ENCODE measurements at places on chromosomes 13 and 19.

DNA sequence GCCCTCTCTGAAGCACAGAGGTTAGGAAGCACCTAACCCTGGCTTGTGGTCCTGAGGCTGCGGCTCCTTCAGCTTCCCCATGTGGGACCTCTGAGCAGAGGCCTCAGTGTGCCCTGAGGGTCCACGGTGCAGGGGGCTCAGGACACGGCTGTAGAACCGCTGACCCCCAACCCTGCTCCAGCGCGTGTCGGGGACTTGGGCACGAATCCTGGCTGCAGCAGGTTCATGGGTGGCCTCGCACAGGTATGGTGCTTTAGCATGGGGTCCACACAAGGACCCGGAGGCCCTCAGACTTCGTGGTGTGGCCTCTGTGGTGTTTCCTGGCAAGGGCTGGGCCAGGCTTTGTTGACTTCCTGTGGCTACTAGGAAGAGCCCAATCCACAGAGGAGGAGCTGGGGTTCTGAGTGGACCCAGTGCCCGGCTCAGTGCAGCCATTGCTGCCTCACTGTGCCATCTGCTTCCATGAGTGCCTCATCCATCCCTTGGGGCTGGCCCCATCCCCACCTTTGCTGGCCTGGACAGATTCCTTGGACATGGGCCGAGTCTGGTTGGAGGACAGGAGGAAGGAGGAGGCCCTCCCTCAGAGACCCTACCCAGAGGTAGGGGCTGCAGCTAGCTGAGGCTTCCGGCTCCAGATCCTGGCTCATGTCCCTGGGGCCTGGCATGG lies 24.5 kb downstream of the ZBTB7A start:
- DNase-seq: no peak

DNA sequence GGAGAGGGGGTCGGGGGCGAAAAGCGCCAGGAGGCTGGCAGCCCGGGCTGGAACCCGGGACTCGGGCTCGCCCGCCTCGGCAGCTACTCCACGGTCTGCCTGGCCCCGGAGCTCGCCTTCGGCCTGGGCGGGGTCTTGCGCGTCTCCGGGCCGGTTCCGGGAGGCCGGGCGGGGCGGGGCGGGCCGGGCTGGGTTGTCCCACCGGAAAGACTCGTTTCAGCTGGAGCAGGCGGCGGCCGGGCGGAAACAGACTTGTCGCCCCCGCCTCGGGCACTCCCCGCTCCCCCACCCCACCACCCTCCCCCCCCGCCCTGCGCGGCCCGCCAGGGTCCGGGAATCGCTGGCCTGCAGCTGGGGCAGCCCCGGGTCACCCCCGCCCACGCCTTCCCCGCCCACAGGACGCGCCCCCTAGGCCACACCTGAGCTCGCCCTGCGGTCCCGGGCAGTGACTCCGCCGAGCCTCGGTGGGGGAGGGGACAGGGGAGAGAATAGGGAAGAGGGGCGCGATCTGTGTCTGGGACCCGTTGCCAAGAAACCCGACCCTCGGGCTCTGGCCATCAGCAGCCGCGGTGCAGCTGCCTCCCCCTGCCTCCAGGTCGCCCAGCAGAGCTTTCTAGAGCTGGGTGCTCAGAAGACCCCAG lies 109.4 kb downstream of the KCTD15 start:
- DNase-seq: peak; percentile 20

GRCh38 chr13:74930402-74931165 lies 551.4 kb downstream of the TBC1D4 start:
- peak; percentile 64 for DNase-seq

GRCh38 chr19:53992211-53992610 lies 774 bp downstream of the CACNG6 start:
- DNase-seq: no peak
